ENCODE measurements at places on chromosomes 4 and X.

GRCh38 chr4:14348506-14348905 is 653.8 kb upstream of the CPEB2 start:
- DNase-seq: no peak

DNA sequence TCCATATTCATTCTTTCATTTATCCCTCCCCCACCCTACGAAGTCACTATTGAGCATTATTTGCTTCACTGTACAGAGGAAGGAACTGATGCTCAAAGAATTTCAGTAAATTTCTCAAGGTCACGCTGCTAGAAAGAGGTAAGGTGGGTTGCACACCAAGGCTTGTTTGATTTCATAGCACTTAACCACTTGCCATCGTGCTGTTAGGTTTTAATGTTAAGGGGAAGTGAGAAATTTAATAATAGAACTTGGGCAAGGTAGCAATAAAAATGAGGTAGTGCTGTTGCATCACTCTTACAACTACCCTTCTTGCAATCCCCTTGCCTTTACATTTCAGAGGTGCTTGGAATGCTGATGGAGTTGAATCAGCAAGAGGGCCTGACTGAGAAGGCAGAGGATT is 343.1 kb downstream of the MID1IP1 start:
- no peak for DNase-seq

GRCh38 chr4:23084559-23085248 is 392.0 kb downstream of the GBA3 start:
- DNase-seq: no peak

- DNase-seq: no peak
These were observed 26.9 kb upstream of the GJB1 start for GRCh38 chrX:71195964-71196649.

GRCh38 chr4:122481766-122482405 is 25.4 kb upstream of the IL2 start:
- DNase-seq: no peak

DNA sequence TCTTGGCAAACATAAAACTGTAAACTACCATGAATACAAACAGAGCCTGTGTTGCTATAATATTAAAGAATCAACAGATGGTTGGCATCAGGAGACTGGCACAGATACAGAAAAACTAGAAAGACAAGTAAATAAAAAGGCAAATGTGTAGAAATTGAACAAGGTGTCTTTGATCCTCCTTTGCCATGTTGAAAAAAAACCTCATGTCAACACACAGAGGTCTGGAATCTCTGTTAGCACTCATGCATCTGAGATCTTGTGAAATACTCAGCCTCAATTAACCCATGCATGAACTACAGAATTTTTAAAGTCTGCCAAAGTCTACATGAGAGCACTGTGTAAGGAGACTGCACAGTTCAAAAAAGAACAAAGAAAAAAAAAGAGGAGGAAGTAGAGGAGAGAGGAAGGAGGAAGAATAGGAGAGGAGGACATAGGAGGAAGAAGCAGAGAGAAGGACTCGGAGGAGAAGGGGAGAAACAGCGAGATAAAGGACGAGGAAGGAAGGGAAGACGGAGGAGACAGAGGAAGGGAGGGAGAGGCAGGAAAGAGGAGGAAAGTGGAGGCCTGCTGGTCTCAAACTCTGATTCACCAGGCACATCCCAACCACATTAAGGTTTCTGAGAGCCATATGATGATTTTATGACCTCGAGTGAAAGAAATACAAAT is 52.8 kb downstream of the PRDM5 start:
- no peak for DNase-seq

DNA sequence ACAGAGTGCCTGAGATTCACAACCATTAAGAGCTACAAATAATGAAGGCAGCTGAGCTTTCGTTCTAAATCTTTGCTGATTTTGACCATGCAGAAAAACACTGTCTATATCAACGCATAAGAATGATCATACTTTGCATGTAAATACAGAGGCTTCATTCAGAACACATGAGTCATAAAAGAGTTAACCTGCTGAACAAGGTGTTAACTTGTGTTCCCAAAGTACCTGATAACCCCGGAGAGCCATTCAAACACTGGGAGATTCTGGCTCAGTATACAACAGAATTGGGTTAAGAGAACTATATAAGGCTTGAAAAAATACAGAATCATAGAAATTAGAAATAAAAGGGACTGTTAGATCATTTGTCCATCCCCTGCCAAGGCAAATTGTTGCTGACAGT is 964.3 kb upstream of the TENM3 start:
- DNase-seq: no peak

- peak; percentile 44 for DNase-seq
These were observed 25.3 kb downstream of the HOPX start for GRCh38 chr4:56655627-56656345.

- DNase-seq: no peak
These were observed 119.0 kb upstream of the HCCS start for GRCh38 chrX:10992110-10992509.

DNA sequence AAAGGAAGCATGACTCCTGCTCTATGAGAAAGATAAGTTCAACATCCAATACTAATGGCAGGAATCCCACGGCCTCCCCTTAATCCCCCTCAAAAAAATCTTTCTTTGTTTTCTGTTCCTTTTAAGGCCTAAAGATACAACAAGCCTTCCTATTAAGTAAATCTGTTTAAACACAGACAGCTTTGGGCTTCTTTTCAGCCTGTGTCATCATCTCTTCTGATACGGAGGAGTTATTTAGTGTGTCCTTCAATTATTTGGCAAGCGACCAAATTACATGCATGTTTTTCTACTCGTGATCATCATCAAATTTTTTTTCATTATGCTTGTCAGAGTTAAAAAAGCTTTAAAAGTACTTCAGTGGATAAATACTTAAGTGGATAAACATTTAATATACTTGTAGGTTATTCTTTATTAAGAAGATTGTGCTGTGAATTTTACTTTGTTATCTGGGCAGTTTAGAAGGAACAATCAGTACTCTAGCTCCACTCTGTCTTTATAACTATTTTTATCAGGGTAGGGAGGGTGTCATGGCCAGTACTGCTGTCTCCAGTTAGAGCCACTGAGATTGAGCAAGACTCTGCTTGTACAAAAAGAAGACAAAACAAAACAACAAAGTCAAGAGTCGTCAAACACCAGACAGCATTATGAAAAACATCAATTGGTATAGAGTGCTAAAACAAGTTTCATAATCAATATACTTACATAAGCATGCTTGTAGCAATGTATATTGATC is 210.7 kb downstream of the PRR32 start:
- DNase-seq: no peak

- no peak for DNase-seq
These were observed 7.8 kb upstream of the PIGA start for GRCh38 chrX:15343075-15343476.

- DNase-seq: no peak
These were observed 2.3 kb downstream of the PRRG3 start for GRCh38 chrX:151697522-151697921.

GRCh38 chr4:80931631-80932081 is 98.9 kb upstream of the BMP3 start:
- no peak for DNase-seq

DNA sequence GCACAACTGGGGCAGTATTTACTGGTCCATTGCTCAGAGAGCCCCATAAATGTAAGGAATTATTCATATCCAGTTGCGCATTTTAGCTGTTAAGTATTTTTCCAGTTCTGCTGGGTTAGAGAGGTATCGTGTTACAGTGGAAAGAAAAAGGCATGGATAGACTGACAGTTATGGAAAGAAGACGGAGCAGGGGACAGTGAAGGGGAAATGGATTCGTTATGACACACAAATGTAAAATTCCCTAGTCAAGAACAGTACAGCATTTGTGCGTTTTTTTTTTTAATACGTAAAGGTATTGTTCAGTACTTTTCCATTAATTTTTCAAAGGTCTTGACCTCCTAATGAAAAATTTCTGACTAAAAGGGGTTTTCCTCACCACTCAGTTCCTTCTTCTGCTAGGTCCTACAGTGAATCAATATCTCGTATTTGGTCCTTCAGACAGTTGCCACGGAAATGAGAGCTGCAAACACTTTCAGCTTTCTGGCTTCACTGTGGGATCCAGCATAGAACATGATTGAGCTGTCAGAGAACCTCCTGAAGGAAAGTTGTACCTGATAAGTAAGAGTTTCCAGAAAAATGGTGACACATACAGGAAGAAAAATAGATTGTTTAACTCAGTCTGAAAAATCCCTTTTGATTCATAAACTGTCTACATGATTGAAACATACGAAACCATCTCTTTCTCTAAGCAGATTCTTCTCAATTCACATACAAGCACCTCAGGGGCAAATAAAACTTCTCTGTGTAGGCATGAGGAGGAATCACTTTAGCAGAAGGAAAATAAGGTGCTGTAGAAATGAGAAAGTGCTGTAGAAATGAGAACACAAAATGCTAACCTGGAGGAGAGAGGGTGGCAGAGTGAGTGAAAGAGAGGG is 21.8 kb upstream of the BBS12 start:
- DNase-seq: peak; percentile 18

GRCh38 chr4:89121387-89122068 is 10.2 kb downstream of the TIGD2 start:
- no peak for DNase-seq

GRCh38 chrX:107135049-107135964 is 16.7 kb upstream of the RBM41 start:
- DNase-seq: no peak

GRCh38 chrX:133794126-133794525 is 191.3 kb downstream of the GPC3 start:
- DNase-seq: no peak

DNA sequence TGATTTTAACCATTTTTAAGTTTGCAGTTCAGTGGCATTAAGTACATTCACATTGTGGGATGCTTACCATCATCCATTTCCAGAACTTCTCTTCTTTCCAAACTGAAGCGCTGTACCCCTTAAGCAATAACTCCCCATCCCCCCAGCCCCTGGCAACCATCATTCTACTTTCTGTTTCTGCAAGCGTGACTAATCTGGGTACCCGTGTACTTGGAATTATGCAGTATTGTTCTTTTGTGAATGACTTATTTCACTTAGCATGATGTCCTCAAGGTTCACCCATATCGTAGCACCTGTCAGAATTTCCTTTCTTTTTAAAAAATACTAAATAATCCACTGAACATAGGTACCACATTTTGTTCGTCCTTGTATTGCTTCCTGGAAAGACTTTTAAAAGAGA is 32.9 kb downstream of the USP9X start:
- no peak for DNase-seq

GRCh38 chr4:179804440-179804839 is 2362.2 kb upstream of the AGA start:
- DNase-seq: no peak

- no peak for DNase-seq
These were observed 3.8 kb upstream of the DCAF4L1 start for GRCh38 chr4:41977709-41978108.

GRCh38 chrX:155899366-155899765 is 18.2 kb downstream of the VAMP7 start:
- DNase-seq: no peak

DNA sequence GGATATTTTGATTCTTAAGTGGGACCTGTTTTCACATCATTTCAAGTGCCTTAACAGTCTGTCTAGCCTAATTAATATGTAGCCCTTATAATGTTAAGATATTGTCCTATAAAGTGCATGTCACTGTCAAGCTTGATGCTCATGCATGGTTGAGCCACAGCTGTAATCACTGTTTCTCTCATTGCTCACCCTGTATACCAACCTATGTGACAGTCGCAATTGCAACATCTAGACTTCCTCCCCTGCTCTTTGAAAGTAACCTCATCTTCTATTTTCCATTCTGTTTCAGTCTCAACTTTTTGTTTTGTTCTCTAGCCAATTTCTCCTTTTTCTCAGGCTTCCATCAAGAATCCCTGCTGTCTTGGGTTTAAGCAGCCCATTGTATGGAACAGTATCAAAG is 24.4 kb upstream of the MSL3 start:
- DNase-seq: no peak

DNA sequence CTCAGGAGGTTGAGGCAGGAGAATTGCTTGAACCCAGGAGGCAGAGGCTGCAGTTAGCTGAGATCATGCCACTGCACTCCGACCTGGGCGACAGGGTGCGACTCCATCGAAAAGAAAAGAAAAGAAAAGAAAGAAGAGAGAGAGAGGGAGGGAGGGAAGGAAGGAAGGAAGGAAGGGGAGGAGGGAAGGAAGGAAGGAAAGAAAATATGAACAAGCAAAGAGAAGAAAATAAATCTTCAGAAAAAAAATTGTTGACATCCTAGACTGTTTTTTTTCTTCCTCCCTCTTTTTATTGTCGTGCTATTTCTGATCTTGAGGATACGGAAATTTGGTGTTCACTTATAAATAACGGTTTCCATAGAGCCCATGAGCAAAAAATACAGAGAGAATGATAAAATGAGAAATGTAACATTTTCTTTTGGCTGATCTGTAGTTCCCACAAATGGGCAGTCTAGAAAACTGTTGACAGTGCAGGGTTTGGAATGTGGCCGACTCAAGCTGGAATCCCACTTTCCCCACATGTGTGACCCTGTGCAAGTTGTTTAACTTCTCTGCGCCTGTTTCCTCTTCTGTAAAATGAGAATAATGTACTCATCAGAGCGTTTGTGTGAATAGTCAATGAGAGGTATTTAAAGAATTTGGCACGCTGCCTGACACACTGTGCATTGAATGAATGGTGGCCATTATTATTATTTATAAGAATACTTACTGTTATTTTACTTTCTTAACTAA is 19.4 kb downstream of the SORBS2 start:
- DNase-seq: no peak

DNA sequence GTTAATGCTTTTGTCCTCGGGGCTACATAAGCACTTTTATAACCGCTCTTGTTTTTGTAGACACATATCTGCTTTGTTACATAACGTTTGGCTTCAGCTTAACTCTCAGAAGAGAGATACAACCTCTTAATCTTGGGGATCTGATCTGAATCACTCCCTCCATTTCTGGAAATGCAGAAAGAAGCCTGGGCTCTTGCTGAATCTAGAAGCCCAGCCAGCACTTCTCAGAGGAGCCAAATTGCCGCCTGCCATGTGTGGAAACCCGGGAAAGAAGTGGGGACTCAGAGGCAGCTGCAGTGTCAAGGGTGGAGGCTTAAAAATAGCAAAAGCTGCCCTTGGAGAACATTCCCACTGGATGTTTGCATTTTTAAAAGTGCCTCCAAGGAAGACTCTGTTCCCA is 69.3 kb upstream of the LDB2 start:
- no peak for DNase-seq

DNA sequence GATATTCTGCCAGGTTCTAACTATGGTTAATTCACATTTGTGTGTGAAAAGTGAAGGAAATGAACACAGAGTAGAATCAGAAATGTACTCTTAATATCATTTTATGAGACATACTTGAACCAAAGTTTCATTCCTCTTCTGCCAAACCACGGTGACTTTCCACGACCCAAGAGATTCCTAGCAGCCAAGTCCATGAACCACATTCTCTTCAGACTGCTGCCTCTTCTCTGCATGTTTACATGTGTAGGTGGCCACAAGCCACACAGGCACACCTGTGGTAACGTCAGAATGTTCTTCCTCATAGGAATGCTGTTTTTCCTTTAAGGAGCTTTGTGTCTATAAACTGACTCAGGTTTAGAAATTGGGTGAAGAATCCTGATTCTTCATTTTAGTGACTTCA is 1411.2 kb downstream of the RAPGEF2 start:
- DNase-seq: no peak

- peak; percentile 18 for DNase-seq
These were observed 571.0 kb upstream of the KLHL4 start for GRCh38 chrX:86946569-86946968.
